ENCODE measurements at places on chromosomes 12 and 14.

DNA sequence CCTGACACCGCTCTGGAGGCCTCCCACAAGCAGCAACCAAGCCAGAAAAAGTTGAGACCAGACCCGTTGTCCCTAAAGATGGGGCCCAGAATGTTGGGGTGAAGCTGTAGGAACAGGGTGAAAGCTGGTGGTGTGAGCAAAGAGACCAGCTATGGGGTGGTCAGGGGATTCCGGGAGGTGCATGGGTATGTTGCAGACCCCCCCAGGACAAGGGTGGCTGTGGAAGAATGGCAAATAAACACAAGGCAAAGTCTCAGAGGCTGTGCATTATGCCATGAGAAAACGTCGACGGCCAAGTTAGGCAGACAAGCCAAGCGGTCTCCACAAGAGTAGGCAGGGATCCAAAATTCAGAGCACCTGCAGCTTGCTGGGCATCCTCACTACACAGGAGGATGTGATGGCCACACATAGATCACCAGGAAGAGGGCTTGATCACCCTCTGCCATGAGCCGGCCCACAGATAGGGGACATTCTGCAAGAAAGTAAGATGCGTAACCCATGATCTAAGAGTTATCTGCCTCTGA lies 58.8 kb upstream of the KCNA1 start:
- no peak for DNase-seq

DNA sequence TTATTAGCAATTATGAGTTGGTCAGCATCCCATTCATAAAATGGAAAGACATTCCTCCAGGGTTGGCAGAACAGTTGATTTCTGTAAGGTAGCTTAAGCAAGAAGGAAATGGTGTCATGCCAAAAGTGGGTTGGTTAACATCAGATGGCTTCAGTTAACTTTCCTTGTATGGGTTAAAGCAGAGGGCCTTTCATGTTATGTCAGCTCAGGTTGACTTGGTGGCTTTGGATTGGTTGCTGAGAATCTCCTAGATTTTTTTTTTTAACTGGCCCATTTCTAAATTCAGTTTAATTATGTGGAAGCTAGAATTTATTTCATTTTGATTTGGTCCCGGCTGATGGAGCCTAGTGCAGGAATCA lies 87.8 kb downstream of the BBS10 start:
- DNase-seq = no peak

DNA sequence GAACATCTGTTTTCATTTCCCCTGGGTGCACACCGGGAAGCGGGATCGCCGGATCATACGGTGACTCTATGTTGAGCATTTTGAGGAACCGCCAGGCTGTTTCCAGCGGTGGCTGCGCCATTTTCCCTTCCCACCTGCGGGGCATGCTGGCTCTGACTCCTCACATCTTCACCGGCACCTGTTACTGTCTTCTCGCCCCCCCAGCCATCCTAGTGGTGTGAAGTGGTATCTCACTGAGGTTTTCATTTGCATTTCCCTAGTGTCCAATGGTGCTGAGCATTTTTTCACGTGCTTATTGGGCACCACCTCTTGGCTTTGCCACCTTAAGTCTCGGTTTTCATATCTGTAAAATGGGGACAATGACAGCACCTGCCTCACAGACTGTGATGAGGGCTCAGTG lies 44.1 kb upstream of the EML1 start:
- DNase-seq = no peak

DNA sequence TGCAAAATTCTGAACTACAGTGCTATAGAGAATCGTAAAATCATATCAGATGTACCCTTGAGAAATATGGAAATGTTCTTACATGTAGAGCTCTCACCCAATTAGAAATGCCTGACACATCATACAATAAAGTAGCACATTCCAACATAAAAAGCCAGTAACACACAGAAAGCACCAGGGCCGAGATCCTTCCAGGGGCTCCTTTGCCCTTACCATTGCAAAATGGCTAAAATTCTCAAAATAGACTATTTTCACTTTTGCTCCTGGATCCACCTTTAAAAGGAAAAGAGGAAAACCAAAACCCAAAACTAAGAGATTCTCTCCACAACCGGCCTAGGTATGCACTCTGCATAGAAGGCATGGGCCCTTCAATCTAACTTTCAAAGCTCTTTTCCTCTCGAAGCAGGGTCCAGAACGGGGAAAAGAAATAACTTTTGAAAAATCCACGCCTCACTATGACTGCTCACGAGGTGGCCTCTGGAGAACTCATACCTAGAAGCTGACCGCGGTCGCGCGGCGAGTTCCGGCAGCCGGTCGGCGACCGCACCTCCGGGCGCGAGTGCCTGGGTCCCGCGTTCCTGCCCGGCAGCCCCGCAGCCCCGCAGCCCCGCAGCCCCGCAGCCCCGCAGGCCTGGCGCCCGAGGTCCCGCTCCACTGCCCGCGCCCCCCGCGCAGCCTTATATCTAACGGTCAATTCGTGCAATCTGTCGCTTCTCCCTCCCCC lies 2.7 kb downstream of the OTX2 start:
- no peak for DNase-seq

DNA sequence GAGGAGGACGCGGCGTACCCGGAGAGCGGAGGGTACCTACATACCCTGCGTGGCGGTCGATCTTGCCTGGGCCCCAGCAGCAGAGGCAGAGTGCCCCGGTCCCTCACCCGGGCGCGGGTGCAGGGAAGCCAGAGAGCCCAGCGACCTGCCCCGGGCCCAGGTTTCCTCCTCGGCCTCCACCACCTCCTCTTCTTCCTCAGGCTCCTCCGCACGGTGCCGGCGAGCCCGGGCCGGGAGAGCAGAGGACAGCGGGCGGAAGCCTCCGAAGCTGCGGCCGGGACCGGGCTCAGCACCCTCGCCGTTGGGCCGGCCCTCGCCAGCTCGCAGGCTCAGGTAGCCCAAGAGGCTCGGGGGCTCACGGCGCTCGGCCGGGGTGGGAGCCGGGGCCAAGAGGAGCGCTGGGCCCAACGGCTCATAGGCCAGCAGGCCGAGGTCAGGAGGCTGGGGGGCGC lies 6.6 kb downstream of the ZNF219 start:
- DNase-seq = no peak

GRCh38 chr14:76500480-76500879 lies 124.5 kb downstream of the ESRRB start:
- no peak for DNase-seq

DNA sequence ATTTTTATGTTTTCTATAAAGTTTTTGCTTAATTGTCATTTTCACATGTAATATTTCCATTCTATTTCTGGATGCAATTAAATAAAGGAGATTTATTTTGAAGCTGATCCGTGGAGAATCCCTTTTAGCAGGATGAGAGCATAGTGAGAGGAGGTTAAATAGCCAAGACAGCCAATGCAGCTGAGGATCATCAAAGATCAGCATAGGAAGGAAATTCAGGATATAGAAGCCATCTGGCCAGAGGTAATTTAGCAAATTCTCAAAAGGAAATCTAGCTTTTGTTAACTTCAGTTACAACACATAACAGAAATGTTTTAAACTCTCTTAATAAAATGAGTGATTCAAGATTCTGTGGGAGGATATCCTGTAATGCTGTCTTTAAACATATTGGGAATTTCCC lies 122.8 kb upstream of the PDE3A start:
- DNase-seq = no peak

- no peak for DNase-seq
Measured at GRCh38 chr14:40685764-40686163, 920.9 kb upstream of the LRFN5 start.

DNA sequence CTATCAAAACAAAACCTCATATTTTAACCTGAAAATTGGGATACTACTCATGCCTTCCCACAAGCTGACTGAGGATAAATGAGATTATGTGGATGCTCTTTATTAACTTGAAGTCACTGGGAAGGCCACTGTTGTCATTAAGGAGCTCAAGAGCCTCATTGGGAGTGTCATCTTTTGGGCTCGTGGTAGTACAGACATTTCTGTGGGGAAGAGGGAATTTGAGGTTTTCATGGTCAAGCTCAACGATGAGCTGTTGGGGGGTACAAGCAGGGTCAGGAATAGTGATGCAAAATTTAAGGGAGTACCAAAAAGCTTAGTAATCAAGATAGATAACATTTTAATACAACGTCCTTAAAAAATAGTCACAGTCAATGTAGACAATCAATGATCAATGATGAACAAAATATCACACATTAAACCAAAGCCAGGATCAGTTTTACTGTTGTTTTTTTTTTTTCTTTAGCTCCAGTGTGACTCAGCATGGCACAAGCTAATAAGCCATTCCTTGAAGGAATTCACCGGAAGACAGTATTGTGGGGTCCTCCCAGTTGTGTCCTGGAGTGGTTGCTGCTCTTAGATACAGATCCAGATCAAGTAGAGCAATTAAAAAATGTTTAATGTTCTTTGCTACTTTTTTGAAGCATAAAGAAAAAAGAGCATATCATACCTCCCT lies 130.9 kb downstream of the C12orf75 start:
- DNase-seq = no peak

DNA sequence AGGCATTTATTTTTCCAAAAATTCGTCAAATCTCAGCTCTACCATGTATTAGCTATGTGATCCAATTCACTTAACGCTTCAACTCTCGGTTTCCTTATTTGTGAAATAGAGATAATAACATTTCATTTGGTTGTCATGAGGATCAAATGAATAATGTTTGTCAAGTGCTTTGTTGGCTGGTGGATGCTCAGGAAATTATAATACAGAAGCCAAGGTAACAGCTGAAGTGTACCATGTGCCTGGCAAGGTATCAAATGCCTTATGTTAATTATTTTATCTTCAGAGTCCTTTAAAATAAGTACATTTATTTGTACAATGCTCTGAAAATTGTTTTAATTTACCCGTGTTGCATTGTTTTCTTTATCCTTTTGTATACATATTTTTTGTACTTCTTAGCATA lies 6.1 kb upstream of the PRKCH start:
- no peak for DNase-seq

GRCh38 chr14:30991408-30991807 lies 34.0 kb upstream of the AP4S1 start:
- no peak for DNase-seq

DNA sequence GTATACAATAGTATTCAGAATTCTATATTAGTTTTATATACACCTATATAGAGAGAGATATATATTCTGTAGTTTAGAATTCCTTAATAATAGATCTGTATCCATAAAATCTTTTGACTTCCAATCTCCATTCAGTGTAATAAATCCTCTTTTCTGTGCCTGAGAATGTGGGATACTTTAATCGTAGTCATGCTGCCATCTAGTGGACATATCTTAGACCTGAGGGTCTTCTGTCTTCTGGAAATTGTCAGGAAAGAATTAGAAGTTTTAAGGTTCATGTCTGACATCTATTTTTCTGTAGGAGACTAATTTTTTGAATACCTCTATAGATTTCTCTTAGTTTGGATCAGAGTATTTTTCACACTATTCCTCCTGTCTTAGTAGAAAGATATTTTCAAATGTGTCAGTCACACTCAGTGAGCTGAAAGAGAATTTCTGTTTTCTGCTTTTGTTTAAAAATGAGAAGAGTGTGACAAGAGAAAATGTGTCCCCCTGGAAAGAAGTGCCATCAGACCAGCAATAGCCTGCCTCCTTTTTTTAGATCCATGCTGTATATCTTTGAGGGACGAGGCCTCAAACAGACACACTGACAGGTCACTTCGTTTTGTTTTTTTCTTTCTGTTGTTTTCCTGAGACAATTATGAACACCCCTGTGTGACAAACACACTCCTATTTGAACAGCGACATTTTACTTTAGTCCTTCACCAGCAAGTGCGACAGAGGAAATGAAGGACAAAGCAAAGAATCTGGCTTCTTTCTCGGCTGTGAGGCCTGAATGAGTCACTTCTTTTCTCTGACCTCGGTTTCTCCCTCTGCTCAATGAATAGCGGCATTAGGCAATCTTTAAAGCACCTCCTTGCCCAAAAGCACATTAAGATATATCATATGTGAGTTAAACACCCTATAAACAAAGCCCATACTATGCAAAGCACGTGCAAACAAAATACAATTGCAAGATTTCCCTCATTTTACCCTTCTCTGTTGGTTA lies 96.3 kb downstream of the GALC start:
- peak; percentile 30 for DNase-seq

DNA sequence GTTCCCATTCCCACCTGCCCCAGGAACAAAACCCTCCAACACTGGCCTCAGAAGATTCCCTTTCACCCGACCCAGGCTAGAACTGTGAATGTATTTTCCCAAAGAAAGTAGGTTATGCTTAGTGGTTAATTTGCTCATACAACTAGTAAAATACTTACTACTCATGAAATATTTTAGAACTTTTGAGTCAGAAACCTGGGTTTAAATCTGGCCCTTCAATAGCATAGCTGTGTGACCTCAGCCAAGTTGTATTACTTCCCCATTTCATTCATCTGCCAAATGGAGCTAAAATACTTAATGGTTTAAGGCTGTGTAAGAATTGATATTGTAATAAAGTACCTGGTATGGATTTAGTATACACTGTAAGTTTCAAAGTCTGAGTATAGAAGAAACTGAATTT lies 69.1 kb upstream of the DNM1L start:
- no peak for DNase-seq

GRCh38 chr14:67705211-67705610 lies 3.5 kb downstream of the RDH12 start:
- DNase-seq = no peak

- DNase-seq = peak; percentile 57
Measured at GRCh38 chr12:91778938-91779400, 366.7 kb downstream of the BTG1 start.

GRCh38 chr14:32397861-32398640 lies 69.0 kb downstream of the AKAP6 start:
- no peak for DNase-seq

- DNase-seq = no peak
Measured at GRCh38 chr12:119202544-119202943, 23.8 kb downstream of the HSPB8 start.

- DNase-seq = no peak
Measured at GRCh38 chr12:68608191-68608590, 2.5 kb upstream of the RAP1B start.

DNA sequence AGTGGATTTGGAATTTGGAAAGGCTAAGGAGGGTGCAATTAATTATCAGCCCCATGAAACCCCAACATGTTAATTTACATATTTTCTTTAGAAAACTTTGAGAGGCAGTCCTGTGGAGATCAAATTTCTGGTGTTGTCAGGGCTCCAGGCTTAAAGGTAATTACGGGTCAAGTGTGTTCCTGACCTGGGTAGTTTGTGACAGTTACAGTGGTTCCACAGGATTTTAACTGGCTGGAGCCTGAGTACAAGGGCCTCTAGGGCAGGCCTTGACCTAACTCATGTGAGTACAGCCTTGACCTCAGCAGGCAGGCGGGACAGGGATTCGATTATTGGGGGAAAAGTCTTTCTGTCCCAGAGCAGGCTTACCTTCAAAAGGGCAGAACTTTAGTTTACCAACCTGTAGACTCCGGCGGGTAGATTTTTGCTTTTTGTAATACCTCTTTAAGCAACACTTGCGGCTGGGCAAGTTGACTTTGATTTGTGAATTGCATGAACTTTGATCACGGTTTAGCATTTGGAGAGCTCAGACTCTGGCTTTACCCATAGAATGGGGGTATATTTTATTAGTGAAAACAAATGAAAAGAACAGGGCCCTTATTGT lies 8.4 kb upstream of the PPTC7 start:
- no peak for DNase-seq

GRCh38 chr12:112146123-112146522 lies 20.8 kb downstream of the TRAFD1 start:
- DNase-seq = no peak

Measured in fibroblast of the conjunctiva (primary cell).